ENCODE measurements at places on chromosomes 4 and X. TPM values are rescaled to one million over a fixed set of nuclear protein-coding genes. Genes with fewer than 3 reads are reported as not detected.

Gene GAGE13
- not detected for total RNA-seq

Gene PPEF1
- total RNA-seq: not detected

Gene SCML2
- total RNA-seq: 5.8 TPM

GRCh38 chr4:31530555-31530954 lies 810.4 kb downstream of the PCDH7 start:
- no peak for DNase-seq
